Activated CD4-positive, alpha-beta memory T cell treated with anti-CD3 and anti-CD28 coated beads for 36 hours (primary cell): ENCODE measurements at places on chromosomes 5 and 9. TPM values are rescaled to one million over a fixed set of nuclear protein-coding genes. Genes with fewer than 3 reads are reported as not detected.

The PCDHA6 gene
- not detected for total RNA-seq

The FOXD4L6 gene
- total RNA-seq: not detected

The UGT3A1 gene
- total RNA-seq: not detected

The HOMER1 gene
- 3.8 TPM for total RNA-seq

The OXCT1 gene
- total RNA-seq: 110 TPM

The GFI1B gene
- total RNA-seq: not detected

The OR1J2 gene
- total RNA-seq: not detected

The PCDHA1 gene
- total RNA-seq: not detected

The ZNF658 gene
- total RNA-seq: 3.1 TPM

GRCh38 chr9:70229579-70229978, 29.2 kb upstream of the SMC5 start:
- DNase-seq: no peak

DNA sequence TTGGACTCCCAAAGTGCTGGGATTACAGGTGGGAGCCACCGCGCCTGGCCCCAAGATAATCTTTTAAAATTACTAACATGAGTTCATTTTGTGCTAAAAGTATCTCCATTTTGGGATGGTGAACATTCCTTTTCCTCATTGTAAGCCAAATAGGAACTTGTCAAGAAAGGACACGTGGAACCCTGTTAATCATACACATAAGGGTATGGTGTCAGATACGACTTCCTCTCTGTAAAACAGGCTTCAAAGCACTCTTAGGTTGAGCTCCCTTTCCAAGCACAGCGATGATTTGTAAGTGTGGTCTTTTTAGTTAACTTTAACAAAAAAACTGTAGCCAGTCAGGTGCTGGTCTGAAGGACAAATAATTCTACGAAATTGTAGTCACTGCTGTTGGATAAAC, 132.7 kb downstream of the UNC13B start:
- DNase-seq: no peak

GRCh38 chr9:17063535-17064135, 71.2 kb upstream of the CNTLN start:
- no peak for DNase-seq

DNA sequence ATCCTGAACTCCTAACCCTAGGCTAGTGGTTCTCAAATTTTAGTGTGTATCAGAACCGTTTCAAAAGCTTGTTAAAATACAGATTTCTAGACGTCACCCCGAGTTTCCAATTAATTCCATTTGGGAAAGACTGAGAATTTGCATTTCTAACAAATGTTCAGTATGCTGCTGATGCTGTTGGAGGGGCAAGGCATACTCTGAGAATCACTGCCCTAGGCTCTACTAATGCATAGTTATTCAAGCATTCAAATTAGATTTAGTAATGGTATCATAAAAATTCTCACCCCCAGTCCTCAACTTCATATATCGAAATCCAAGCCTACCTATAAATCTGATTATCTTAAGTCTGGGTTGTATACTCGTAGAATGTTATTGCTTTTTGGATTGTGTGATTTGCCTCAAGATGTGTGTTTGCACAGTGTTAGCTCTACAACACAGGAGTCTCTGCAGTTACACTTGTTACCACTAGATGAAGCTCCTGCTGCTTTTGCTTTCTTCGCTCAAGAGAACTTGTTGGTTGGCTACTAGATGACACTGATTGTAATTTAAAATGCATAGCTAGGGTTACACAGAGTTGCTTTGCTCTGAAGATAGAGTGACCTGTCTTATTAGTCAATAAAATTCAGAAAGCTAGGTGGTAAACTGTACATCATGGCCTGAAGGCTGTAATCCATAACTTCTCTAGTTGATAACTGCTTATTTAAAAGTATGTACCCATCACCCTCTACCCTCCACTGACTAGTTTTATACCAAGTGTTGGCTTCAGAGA, 7.5 kb upstream of the ERAP2 start:
- no peak for DNase-seq

GRCh38 chr5:160356550-160357347, 13.7 kb downstream of the C1QTNF2 start:
- DNase-seq: no peak

- DNase-seq: no peak
Observed at GRCh38 chr9:85534340-85534739, 207.4 kb downstream of the AGTPBP1 start.

GRCh38 chr9:72872718-72873117, 80.1 kb downstream of the ALDH1A1 start:
- no peak for DNase-seq

GRCh38 chr9:13149454-13149853, 130.0 kb downstream of the MPDZ start:
- no peak for DNase-seq

DNA sequence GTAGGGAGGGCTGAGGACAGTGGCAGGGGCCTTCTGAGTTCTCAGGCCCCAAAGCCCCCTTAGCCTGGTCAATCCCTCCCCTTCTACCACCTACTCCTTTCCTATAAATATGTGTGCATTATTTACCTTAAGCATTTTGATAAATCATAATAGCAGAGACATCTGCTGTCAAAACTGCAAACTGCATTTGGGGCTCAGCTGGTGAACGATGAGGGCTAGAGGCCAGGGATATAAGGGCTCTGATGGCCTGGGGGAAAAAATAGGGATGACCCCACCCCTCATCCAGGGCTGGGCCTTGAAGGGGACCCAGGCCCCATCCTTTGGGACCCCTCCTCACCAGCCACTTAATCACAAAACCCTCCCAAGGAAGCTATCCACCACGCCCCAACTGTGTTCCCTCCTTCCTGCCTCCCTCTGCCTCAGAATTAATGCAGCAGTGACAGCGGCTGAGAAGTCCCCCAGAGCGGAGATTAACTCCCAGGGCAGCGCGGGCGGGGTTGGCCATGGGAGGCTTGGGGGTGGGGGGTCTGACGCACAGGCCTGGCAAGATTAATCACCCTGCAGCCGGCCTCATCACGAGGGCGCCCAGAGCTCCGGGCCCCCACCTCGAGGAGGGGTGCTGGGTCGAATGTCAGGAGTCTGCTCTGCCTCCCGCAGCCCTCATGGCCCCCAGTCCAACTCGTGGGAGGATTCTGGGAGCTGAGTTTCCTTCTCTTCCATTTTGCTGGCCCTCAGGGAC, 42.1 kb downstream of the CXXC5 start:
- DNase-seq: no peak

GRCh38 chr5:154044581-154044980, 5.8 kb downstream of the MFAP3 start:
- DNase-seq: no peak

DNA sequence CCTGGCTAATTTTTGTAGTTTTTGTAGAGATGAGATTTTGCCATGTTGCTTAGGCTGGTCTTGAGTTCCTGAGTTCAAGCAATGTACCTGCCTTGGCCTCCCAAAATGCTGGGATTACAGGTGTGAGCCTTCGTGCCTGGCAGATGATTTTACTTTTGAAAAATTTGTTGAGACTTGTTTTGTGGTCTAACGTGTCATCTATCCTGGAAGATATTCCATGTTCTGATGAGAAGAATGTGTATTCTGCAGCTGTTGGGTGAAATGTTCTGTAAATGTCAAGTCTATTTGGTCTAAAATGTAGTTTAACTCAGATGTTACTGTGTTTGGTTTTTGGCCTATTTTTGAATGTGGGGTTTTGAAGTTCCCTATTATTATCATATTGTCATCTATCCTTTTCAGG, 145.6 kb downstream of the XRCC4 start:
- no peak for DNase-seq

- DNase-seq: no peak
Observed at GRCh38 chr5:73938938-73939320, 312.9 kb downstream of the ARHGEF28 start.

- no peak for DNase-seq
Observed at GRCh38 chr9:13957089-13957488, 356.9 kb downstream of the NFIB start.

- DNase-seq: no peak
Observed at GRCh38 chr5:1526190-1526631, 2.5 kb upstream of the LPCAT1 start.
